ENCODE measurements at places on chromosomes 7 and 10. TPM values are rescaled to one million over a fixed set of nuclear protein-coding genes. Genes with fewer than 3 reads are reported as not detected.

DNA sequence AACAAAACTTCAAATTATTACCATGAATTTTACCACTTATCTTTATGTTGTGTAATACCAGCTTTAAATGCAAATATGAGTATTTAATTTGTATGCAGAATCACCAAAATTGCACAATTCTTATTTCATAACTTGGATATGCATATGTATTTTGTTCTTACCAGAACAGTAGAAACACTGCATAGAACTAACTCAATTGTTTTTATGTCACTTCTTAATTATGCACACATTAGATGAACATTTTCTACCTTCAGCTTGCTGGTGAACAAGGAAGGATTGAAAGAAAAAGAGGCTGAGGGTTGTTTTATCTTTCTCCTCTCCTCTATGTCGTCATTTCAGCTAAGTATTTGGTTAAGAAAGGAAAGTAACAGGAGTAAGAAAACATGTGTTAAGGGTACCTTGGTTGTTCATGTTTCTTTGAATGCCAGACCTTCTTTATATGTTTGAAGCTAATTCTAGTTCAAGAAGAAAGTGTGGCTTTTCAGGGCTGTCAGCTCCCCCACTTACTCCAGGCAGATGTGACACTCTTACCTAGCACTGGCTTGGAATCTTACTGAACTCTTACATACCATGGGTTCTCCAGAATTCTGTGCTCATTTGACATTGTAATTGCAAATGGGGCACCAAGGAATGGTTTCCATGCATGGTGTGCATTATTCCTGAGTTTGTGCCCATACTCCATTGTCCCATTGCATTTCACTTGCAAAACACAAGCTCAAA is 148.5 kb downstream of the TSPAN12 start:
- no peak for DNase-seq

- DNase-seq: no peak
Observed at GRCh38 chr10:102400076-102400475, 4.6 kb downstream of the NFKB2 start.

GRCh38 chr10:61828034-61828433 is 73.5 kb upstream of the ARID5B start:
- DNase-seq: no peak

DNA sequence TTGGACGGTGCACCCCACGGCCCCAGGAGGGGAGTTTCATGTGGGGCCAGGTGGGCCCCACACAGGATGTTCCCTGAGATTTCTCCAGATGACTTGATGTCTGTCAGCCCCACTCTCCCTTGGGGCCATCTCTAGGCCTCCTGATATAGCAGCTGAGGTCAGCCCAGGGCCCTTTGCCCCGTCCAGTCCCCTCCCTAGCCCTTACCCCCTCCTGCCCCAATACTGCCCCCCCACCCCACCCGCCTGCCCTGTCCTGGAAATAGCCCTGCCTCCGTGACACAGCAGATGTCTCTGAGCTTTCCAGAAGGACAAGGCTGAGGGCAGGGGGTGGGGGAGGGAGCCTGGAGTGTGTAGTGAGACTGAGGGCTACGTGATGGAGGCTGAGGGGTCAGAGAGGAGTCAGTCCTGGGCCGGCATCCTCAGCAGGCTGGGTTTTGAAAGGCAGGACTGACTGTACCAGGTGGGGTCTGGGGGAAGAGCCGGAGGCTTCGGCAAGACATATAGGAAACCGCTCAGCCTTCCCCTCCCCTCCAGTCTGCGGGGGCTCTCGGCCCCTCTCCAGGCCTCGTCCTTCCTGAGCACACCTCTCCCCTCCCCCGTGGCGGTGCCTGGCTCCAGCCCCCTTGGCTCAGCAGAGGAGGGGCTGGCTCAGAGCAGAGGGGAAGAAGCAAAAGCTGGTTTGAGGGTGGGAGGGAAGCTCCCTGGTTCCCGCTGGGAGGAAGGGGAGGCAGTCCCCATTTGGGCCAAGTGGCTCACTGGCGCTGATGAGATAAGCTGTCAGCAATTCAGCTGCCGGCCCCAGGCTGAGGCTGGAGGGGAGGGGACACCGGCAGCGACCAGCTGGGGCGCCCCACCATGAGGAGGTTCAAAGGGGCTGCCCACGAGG is 2.0 kb downstream of the FLNC start:
- DNase-seq: peak; percentile 84

DNA sequence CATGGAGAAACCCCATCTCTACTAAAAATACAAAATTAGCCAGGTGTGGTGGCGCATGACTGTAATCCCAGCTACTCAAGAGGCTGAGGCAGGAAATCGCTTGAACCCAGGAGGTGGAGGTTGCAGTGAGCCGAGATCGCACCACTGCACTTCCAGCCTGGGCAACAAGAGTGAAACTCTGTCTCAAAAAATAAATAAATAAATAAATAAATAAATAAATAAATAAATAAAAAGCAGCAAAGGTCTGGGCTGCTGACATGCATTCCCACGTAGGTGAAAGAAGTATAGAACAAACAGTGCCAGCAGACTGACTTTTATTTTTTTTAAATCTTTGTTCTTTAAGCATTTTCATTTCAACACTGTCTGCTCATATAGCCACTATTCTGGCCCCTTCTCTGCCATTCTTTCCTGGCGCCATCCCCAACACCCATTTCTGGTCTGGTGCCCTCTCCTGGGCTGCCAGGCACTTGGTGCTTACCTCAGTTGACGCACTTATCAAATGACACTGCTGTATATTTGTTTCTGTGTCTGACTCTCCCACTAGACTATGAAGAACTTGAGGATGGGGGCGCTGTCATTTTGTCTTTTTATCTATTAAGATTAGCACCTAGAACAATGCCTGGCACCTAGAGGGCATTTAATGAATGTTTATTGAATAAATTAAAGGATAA is 15.6 kb downstream of the FAM107B start:
- no peak for DNase-seq

DNA sequence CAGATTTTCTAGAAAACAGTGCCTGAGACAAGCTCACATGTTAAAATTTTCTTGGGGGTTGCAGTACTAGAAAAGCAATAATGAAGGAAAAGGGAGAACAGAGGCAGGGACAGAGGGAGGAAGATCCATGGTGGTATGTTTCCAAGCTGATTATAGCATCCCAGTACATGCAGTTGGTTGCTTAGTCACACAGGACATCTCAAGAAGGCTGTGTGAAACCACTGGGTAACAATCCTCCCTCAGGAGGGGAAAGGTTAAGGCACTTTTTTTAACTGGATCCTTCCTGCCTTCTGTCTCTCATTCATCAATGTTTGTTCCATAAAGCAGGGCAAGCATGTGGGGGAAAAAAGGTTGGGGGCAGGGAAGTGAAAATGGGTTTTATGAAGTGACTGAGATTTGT is 6.1 kb upstream of the IMMP2L start:
- DNase-seq: no peak

GRCh38 chr10:76618171-76618570 is 1019.4 kb downstream of the KCNMA1 start:
- DNase-seq: no peak

DNA sequence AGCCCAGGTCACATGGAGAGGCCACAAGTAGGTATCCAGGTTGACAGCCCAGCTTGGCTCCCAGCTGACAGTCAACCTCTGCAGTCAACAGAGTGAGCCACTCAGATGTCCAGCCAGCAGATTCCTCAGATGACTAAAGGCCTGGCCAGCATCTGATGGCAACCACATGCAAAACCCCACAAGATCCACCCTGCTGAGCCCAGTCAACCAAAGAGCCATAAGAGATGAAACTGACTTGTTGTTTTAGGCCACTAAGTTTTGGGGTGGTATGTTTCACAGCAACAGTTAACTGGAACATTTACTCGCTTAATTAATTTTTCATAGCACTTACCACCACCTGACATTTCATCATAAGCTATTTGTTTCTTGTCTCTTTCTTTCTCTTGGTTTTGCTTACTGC is 107.3 kb upstream of the KDM7A start:
- DNase-seq: no peak

DNA sequence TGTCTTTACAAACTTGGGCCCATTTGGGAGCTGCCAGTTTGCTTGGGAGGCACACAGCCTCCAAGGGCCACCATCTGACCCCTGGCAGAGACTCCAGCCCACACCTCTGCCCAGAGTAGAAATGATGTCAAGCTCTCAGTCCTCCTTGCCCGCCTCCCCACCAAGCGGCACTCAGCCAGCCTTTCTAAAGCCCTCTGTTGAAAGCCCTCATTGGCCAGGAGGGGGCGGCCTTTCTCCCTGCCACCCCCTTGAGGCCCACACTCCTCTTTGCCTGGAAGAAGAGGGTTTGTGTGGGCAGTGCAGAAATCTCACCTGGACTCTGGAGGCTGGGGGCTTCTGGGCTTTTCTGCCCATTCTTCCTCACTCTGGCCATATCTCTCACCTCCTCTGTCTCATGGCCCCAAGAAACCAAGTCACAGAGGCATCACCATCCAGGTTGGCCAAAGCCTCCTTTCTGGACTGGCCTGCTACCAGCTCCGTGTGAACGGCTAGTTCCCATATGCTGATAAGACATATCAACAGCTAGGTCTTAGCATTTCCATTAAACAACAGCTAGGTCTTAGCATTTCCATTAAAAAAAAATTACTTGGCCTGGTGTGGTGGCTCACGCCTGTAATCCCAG is 36.1 kb downstream of the UBTD1 start:
- no peak for DNase-seq

- no peak for DNase-seq
Observed at GRCh38 chr7:23295401-23295697, 3.8 kb upstream of the MALSU1 start.

- no peak for DNase-seq
Observed at GRCh38 chr10:124735491-124736286, 8.5 kb downstream of the FAM53B start.

DNA sequence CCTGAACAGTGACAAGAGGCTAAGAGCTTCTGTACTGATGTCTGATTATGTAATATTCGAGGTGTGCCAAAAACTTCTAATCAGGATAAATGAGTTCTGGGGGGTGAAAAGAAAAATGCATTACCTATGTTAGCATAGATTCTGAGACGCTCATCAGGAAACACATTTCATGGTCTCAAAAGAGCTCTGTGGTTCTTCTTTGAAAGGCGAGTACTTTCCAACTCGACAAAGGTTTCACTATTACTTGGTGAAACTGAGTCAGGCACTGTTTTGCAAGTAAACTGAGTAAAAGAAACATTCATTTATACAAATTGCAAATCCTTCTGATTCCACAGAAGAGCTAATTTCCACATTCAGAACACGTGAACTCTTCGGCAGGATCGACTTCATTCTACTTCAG is 523.2 kb downstream of the GATA3 start:
- no peak for DNase-seq

GRCh38 chr7:113099284-113099919 is 12.8 kb upstream of the GPR85 start:
- no peak for DNase-seq

DNA sequence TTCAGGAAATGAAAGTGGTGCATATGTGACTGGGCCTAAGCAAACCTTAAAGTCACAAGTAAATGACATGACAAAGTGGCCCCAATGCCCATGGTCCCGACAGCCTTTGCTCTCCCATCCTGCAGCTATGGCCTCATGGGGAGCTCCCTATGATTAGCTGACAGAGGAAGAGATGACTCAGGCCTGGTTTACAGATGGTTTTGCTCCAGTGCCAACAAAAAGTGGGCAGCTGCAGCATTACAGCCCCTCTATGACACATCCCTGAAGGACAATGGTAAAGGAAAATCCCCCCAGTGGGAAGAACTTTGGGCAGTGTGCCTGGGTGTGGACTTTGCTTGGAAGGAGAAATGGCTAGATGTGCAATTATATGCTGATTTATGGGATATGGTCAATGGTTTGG is 105.1 kb upstream of the ADCY1 start:
- no peak for DNase-seq

DNA sequence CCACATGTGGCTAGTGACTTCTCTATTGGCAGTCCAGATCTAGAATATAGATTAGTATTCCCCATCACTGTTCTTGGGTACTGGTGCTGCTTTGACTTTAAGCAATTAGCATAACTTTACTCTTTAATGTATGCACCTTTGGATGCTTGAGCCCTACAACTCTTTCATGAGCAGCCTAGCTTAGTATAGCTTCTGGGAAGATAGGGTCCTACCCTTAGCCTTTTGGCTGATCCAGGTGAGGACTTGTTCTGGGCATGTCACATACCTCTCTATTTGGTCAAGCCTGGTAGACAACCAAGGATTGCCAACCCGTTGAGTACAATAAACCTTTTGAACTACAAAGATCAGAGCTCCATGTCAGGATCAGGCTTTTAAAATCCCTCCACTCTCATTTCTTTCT is 17.7 kb downstream of the PCGF5 start:
- no peak for DNase-seq

- DNase-seq: no peak
Observed at GRCh38 chr10:84428711-84429110, 100.3 kb downstream of the CCSER2 start.

DNA sequence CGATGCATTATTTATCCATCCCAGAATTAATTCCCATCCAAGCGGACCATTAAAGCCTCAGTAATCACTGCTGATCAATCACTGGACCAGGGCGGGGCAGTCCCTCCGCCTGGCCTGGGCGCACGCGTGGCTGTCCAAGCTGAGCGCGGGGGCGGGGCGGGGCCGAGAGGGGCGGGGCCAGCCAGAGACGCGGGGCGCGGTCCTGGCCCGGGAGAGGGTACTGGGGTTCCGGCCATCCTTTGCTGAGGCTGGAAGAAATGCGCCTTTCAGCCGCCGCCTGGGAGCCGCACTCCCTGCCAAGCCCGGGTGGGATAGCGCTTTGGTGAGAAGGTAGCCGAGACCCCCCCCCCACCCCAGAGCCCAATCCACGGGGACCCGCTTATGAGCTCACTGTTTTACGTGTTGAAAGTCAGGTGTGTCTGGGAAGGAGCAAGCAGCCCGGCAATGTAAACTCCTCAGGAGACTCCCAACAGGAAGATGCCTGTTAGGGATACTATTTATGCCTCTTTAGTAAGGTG is at the start of gene ARHGAP22:
Gene ARHGAP22, minus strand, starts transcription at position 83 of the 518 bp plus-strand sequence. CDS start 277 bp downstream, outside the sequence.
- peak; percentile 70 for DNase-seq

DNA sequence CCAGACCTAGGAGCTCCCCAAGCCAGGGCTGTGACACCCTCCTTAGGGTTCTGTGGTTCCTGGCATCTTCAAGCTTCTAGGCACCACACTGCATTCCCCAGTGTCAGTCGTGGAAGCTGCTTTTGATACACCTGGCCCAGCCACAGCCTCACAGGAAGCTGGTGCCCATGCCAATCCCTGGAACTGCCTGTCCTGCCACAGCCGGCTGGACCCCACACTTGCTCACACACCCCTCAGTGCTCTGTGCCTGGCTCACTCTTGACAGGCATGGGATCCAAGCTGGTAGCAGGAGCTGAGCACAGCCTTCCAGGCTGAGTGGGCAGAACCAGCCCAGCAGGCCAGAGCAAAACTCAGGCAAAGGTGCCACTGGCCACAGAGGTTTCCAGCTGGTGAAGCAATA is 21.8 kb downstream of the LRRC72 start:
- DNase-seq: no peak

DNA sequence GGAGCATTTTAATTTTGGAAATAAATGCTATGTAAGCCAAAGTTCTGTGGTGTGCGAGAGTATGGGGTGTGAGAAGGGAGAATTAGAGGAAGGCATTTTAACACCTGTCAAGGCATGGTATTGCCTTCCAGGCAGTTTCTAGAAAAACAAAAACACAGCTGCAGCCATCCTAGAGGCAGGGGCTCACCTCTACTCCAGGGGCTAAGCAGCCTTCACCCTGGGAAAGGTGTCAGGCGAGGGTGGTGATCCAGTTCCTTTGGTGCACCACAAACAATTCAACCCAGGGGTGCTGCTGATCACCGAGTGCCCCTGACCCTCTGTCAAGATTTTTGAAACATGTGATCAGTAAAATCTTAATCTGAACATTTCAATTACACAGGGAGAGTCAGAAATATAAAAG is 59.2 kb upstream of the GPR26 start:
- DNase-seq: no peak

NRG3 gene
- 0.82 TPM for total RNA-seq

CPA5 gene
- total RNA-seq: not detected

ZNF727 gene
- 8.6 TPM for total RNA-seq

SHH gene
- not detected for total RNA-seq

CPA2 gene
- total RNA-seq: not detected

CFAP43 gene
- total RNA-seq: 0.83 TPM
